Activated CD4-positive, alpha-beta memory T cell treated with anti-CD3 and anti-CD28 coated beads, Interleukin-2, amount 10 ng/mL, durations not matched to agents 7 days and 5 days (primary cell): ENCODE measurements at places on chromosomes 16 and 17.

- no peak for DNase-seq
These were observed 2.9 kb downstream of the IL34 start for GRCh38 chr16:70649300-70649699.

- DNase-seq: no peak
These were observed 6.3 kb upstream of the TBCD start for GRCh38 chr17:82745524-82745923.

- DNase-seq: no peak
These were observed 14.4 kb downstream of the SDR42E1 start for GRCh38 chr16:81996664-81997509.

DNA sequence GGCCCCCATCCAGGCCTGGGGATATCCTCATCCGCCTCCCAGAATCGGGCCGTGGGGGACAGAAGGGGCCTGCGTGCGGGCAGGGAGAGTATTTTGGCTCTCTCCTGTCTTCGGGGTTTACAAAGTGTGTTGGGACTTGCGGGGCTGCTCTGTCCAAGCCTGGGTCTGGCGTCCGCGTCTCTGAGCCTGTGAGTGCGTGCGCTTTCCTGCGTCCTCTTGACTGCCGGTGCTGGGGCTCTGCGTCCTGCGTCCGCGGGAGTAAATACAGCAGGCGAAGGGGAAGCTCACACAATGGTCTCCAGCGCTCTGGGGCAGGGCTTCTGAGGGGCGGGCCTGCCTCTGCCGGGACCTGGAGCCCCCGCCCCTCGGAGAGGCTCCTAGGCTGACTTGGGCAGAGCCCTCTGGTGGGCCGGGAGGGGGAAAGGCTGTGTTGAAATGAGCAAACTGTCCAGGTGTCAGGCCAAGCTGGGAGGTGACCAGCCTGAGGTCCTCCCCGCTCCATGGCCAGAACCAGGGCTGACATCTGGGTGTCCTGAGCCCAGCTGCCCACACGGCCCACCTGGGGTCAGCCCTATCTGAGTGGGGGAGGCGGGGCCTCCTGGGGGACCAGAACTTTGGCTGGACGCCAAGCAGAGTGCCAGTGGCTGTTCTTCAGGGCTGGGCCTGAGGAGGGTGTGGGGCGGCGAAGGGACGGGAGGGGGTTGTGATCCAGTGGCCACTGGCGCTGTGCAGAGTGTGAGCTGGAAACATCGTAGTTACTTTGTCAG, 233.6 kb downstream of the SEC14L1 start:
- DNase-seq: peak; percentile 86

- no peak for DNase-seq
These were observed 237.3 kb upstream of the WSCD1 start for GRCh38 chr17:5832886-5833285.
